Stimulated activated CD8-positive, alpha-beta memory T cell treated with anti-CD3 and anti-CD28 coated beads, Interleukin-7, amount 100 ng/mL, for 1 hour (primary cell): ENCODE measurements at places on chromosomes 13 and 19.

DNA sequence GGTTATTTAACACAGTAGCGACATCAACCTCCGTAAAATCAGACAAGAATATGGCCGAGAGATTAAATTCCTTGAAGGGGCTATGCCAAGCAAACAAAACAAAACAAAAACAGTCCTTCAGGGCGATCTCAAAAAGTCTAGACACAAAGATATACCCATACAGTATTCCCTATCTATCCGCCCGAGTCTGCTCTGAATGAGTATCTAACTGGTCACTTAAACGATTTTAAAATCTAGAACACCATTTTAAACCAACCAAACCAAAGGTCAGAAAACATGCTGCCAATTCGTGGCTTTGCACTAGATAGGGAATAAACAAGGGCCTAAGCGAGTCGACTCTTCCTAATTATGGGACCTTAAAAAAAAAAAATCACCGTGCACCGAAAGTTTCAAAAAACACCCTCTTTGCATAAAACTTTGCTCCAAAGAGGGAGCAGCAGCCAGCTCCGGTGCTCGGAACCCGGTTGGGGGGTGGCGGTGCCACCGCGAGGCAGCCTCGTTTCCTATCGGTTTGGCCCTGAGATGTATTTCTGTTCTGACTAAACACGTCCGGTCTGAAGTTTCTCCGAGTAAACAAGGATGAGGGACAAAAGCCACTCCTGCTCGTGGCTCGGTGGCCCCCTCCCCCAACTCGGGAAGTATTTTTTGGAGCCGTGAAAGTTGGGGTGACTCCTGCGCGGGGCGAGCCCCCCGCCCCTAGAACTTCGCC, 1.8 kb downstream of the HMGB1 start:
- DNase-seq: peak; percentile 42

GRCh38 chr19:48342841-48343540, 17.6 kb downstream of the EMP3 start:
- DNase-seq: no peak

- no peak for DNase-seq
Measured at GRCh38 chr13:74039667-74040066, 94.5 kb downstream of the KLF12 start.

DNA sequence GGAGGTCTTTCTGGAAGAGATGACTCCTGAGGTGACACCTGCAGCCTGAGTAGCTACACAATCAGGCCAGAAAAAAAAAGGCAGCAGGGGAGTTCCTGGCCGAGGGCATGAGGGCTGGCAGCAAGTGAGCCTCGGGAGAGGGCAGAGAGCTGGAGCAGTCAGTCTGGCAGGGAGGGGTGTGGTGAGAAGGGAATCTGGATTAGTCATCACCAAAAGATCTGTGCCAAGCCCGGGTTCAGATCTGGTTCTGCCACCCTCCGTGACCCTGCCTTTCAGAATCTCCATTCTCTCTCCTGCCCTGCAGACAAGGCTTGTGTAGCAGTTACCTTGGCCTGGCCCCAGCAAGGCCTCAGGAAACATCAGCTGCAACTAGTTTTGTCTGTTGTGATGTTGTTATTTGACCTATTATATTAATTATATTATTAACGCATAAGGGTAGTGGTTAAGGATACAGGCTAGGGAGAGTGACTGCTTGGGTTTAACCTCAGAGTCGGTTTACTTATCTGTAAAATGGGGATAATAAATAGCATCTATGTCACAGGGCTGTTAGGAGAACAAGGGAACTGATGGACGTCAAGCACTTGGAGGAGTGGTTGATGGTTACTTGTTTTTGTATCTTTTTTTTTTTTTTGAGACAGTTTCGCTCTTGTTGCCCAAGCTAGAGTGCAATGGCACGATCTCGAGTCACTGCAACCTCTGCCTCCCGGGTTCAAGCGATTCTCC, 2.7 kb upstream of the CAPNS1 start:
- no peak for DNase-seq

GRCh38 chr13:40087091-40088002, 431.9 kb downstream of the COG6 start:
- DNase-seq: no peak

GRCh38 chr13:74280795-74281490, 146.7 kb upstream of the KLF12 start:
- no peak for DNase-seq

- no peak for DNase-seq
Measured at GRCh38 chr19:50154529-50154928, 8.6 kb downstream of the IZUMO2 start.
